ENCODE measurements at places on chromosomes 13 and 19.

DNA sequence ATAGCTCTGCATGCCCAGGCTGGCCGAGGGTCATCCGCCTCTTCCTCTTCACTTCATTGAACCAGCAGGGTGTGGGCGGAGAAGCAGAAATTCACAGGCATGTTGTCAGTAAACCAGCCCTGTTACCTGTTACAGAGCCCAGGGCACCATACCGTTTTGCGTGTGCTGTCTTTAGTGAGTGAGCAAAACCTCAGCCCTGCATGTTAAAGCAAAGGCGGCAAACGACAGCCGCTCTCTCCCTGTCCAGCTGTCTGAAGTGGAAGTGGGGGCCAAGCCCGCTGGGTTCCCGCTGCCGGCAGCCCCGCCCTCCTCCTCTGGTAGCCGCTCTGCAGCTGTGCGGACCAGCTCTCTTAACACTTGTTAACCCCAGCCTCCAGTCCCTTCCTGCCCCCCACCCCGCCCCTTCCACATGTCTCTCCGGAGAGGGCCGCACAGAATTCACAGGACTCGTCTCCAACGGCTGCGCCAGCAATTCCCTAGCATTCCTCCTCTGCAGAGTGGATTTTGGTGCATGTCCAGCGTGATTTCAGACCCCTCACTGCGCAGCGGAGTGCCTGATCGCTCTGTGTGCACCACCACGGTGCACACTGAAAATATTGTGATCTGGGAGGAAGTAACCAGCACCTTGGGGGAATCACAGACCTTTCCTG, 12.7 kb downstream of the KLHL26 start:
- no peak for DNase-seq

- no peak for DNase-seq
Measured at GRCh38 chr13:44147648-44148047, 226.0 kb upstream of the SERP2 start.

- no peak for DNase-seq
Measured at GRCh38 chr19:54428323-54429175, 13.3 kb downstream of the TTYH1 start.

GRCh38 chr13:44389876-44390275, 16.3 kb downstream of the SERP2 start:
- DNase-seq = no peak

- no peak for DNase-seq
Measured at GRCh38 chr19:15320116-15320515, 12.2 kb downstream of the BRD4 start.

DNA sequence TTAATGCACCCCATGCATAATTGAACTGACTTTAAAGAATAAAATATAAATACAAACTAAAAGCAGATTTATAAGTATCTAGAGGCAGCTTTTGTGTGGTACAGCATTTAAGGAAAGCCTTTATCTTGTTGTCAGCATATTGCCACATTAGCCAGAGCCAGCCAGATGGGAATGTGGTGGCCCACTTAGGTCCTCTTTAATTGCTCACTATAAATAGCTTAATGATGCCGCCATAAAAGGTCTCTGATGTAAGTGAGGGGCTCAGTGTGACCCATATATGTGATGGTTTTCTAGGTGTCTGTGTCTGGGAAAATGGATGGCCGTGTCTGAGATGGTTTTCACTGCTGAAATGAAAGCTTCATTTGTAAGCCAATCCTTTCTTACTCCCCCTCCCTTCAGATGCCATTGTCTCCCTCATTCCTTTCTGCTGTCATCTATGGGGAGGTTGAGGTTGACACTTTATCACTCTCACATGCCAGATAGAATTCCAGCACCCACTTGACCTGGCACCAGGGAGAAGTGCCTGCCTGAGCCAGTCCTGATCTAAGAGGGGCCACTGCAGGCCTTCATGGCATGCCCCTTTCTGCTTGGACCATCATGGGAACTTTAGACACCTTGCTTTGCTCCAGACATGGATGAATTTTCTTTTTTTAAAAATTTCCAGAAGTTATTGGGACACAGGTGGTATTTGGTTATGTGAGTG, 135.3 kb downstream of the MTUS2 start:
- DNase-seq = no peak

DNA sequence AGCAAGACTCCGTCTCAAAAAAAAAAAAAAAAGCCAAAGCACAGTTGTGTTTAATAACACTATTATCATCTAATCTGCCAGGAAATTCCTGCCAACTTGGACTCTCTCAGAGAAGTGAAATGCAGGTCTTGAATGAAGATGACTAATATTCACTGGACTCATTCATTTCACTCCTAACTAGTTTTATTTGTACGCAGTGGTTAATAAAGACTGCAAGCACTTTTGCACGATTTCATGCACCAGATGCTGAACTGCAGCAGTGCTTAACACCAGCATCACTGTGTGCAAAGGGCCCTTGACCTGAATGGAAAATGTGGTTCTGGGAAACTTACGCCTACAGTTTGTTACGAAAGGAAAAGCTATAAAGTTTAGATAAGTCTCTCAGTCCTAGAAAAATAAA, 63.3 kb downstream of the DHRS12 start:
- no peak for DNase-seq

- DNase-seq = no peak
Measured at GRCh38 chr13:24033527-24034302, 126.8 kb upstream of the SPATA13 start.

DNA sequence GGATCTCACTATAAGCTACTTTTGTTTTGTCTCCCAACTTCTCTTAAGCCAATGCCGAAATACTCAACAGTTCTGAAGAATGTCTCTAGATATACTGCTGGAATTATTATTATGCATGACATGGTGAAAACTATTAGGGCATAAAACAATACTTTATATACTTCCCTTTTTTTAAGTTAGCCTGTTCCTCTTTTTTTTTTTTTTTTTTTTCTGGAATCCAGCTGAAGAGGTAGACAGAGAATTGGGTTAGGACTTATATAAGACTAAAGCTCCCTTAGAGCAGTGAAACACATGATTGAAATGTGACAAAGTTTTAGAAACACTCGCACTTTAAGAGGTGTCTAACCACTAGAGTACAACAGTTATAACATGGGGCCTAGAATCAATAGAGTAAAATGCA, 850.9 kb upstream of the PCDH9 start:
- DNase-seq = no peak

GRCh38 chr13:51801631-51802099, 2.3 kb downstream of the DHRS12 start:
- no peak for DNase-seq

DNA sequence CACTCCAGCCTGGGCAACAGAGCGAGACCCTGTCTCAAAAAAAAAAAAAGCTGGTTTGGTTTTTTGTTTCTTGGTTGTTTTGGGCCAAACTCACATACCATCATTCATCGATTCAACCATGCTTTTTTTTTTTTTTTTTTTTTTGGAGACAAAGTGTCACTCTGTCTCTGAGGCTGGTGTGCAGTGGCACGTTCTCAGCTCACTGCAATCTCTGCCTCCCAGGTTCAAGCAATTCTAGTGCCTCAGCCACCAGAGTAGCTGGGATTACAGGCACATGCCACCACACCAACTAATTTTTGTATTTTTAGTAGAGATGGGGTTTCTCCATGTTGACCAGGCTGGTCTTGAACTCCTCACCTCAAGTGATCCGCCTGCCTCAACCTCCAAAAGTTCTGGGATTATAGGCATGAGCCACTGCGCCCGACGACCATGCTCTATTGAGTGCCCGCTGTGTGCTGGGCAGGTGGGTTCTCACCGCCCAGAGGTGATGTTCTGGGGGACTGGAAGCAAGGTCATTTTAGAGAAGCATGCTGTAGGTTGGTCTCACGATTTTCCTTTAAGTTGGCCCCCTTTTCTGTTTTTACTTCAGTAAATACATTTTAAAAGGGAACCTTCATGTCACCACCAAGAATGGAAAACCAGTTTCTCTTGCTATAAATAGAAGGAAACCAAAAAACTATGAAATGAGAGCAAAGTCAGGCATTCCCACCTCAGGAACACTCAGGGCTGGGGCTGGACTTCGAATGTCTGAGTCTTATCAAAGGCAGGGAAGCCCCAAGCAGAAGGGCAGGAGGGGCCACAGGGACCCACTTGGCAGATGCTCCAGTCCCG, 8.3 kb upstream of the JUND start:
- DNase-seq = no peak

- no peak for DNase-seq
Measured at GRCh38 chr13:29165840-29166239, 345.7 kb downstream of the MTUS2 start.

DNA sequence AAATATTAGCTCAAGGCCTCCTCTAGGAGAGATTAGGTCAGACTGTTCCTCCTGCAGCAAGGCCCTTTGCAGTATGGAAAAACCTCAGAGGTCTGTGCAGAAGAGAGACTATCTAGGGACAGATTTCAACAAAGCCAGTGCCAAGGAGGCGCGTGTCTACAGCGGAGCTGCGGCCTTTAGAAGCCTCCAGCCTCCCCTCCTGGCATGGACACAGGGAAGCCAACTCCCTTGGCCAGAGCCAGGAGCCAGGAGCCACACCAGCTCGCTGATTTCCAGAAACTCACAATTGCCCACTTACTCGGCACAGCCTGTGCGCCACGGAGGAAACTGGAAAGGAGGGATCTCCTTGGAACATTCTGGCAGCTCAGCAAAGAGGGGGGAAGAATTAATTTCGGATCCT, 63.4 kb downstream of the INSR start:
- no peak for DNase-seq
